DND-41 (cell line): ENCODE measurements at places on chromosomes 5 and 9.
A peak's percentile ranks its signal among the peaks of the same experiment; 100 is the strongest.

- DNase-seq: no peak
These were observed 11.8 kb downstream of the TMEM161B start for GRCh38 chr5:88256872-88257271.

GRCh38 chr5:178496642-178497041 lies 93.6 kb downstream of the COL23A1 start:
- no peak for DNase-seq

DNA sequence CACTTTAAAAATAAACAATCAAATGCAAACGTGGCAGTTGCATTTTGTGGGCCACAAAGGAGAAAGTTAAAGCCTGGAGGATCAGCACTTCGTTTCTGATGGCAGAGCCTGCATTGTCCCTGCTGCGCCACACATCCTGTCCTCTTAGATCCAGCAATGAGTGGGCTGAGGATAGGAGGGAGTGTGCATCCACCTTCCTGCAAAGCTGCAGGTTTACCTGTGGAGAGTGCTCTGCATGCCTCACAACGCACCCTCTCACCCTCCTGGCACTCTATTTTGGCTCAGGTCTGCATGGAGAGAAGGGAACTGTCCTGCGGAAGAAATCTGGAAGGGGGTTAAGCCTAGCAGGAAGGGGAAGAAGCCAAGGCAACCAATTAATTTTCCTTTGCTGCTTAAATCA lies 212.2 kb upstream of the SLC24A2 start:
- no peak for DNase-seq

- no peak for DNase-seq
These were observed 44.9 kb upstream of the LIFR start for GRCh38 chr5:38601133-38601862.

GRCh38 chr9:90423661-90424193 lies 218.9 kb downstream of the DIRAS2 start:
- no peak for DNase-seq

DNA sequence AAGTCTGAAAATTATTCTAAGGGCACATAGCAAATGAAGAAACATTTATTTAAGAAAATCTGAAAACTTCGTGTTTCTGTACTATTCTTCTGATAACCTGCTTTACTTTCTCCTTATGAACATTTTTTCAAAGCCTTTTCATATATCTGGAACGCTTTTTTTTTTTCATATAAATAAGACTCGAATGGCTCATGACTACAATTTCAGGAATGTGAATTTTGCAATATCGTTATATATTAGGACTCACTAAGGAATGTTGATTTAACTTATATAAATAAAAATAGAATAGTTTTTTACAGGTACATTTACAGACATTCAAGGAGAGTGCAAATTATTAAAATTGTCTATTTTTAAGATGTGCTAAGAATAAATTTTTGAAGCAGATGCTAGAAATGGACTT lies 42.9 kb downstream of the GPBP1 start:
- no peak for DNase-seq

- DNase-seq: no peak
These were observed 32.6 kb upstream of the LHX2 start for GRCh38 chr9:123978981-123979380.

- DNase-seq: no peak
These were observed 139.9 kb downstream of the PSAT1 start for GRCh38 chr9:78436873-78437272.

DNA sequence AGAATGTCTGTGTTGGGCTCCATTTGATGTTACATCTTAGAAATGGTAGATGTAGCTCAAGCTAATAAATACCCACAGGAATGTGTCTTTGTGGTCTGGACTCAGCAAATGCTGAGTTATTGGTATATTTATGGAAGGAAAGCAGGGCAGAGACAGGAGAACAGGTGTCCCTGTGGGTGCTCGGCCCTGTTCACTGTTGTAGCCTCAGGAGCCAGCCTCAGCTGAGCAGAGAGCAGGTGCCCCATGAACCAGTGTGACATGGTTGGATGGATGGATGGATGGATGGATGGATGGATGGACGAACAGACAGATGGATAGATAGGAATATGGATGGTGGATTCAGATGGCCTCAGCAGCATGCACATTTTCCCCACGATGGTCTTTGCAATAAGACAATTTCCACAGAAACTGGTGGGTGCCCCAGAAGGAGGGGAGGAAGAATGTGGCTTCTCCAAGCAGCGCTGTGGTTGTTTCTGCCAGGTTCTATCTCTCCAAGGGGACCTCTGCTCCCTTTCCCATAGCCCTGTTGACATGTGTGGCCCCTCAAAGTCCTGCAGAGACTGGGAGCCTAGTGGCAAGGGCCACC lies 8.2 kb upstream of the IRF1 start:
- DNase-seq: no peak

DNA sequence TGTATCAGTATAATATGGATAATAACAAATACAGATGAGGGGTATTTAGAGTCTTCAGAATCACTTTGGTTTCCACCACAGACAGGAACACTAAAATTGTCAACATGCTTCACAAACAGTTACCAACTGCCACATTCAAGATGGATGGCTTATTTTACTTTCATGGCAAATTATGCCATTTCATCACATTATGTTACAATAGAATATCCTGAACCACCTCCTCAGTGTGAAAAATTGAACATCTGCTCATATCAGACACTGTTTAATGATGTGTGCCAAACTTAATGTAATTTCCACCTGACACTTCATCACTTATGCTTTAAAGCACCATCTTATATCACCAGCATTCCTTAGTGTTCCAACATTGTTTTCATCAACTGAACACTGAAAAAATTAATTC lies 357.4 kb downstream of the KCNN2 start:
- no peak for DNase-seq

- DNase-seq: no peak
These were observed 193.0 kb downstream of the CD180 start for GRCh38 chr5:67003685-67003934.

GRCh38 chr5:112584781-112585180 lies 152.9 kb upstream of the APC start:
- no peak for DNase-seq

- peak; percentile 93 for DNase-seq
These were observed at the start of gene KDM4C for GRCh38 chr9:6757456-6758247. TSS of gene KDM4C (plus strand) at chr9:6757973. CDS start at chr9:6792989, 35,016 bp downstream.

GRCh38 chr5:69284203-69284602 lies 48.4 kb downstream of the CCDC125 start:
- DNase-seq: no peak

DNA sequence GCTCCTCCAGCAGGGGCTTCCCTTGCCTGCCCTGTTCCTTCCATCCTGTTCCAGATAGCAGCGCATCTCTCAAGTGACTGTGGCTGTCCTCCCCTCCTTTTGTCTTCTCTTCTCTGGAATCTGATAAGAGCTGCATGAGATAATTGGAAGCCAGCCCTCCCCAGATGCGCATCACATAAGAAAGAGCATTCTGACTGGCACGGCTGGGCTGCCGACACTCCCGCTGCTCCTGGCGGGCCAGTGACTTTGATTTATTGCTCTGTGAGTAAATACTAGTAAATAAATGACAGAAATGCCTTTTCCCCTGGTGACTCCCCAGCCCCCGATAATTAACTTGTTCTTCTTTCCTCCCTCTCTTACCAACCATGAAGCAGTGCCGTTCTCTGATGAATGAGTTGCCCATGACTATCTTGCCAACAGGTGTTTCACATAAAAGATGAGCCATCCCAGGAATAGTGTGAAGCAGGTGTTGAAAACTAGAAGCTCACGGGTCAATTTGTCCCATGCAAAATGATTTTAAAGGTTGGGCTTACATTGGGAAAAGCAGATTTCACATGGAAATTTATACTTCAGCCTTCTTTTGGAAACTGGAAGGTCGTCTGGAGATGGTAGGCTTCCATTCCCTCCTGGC lies 212.3 kb downstream of the ERCC6L2 start:
- no peak for DNase-seq

DNA sequence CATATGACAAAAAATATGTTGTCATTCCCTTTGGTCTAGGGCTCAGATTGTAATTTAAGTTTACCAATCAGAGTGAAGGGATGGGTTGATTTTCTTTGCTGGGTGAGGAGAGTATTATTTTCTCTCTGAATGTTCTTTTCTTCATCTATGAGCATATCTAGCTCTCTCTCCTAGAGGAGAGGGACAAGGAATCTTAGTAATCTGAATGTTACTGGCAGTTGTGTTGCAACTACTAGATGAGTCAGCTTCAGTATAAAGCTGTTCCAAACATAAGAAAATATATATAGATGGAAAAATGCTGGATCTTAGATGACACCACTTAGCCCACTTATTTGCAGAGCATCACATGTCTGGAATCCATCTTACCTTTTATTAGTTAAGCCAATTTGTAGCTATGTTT lies 259.3 kb downstream of the TUSC1 start:
- DNase-seq: no peak

DNA sequence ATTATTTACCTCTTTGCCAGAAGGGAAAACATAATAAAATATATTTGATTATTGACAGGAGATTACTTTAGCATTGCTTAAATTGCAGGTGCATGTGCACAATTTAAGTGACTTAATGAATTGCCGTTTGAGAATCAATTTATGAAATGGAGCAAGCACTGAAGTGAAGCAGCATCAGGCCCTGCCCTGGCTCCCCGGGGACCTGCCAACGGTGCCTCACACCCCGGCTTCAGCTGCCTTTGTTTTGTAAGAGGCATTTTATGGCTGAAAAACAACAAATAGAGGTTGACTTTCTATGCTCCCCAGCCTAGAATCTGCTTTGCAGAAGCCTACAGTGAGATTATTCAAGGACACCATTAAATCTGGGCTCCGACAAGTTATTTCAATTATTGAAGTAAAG lies 359.1 kb upstream of the IRX4 start:
- no peak for DNase-seq

DNA sequence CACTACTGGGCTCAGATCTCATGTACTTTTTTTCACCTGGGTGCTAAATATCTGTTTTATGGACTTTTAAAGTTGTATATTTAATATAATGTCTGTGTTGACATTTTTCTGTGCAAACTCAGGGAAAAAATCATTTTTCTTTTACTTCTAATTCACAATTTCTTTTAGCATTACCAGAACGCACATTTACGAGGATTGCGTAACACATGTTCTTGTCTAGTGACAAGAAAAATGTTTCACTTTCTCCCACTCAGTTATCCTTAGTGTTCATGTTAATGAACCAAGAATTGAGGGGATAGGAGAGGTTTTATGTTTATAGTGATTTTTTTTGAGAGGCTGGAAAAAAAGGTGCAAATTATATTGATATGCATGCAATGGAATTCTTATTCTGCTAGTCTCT lies 86.3 kb upstream of the PJA2 start:
- DNase-seq: no peak

GRCh38 chr5:56233230-56233629 lies at the start of gene ANKRD55:
TSS of gene ANKRD55 (minus strand) at chr5:56233330. CDS start at chr5:56232913, 417 bp downstream.
- no peak for DNase-seq

DNA sequence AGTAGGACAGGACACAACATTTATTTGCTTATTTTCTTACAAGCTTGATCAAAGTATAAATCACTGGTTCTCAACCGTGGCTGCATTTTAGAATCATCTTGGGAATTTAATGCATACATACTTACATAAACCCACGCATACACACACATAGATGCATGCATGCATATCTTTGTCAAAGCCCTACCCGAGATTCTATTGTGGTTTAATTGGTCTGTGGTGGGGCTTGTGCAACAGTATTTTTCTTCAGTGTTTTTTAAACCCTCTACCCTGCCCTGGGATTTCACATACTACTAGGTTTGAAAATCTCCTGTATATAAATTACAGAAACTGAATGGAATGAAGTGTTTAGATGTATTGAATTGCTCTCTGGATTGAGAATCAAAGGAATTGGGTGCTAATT lies 1166.2 kb downstream of the MAT2B start:
- no peak for DNase-seq

DNA sequence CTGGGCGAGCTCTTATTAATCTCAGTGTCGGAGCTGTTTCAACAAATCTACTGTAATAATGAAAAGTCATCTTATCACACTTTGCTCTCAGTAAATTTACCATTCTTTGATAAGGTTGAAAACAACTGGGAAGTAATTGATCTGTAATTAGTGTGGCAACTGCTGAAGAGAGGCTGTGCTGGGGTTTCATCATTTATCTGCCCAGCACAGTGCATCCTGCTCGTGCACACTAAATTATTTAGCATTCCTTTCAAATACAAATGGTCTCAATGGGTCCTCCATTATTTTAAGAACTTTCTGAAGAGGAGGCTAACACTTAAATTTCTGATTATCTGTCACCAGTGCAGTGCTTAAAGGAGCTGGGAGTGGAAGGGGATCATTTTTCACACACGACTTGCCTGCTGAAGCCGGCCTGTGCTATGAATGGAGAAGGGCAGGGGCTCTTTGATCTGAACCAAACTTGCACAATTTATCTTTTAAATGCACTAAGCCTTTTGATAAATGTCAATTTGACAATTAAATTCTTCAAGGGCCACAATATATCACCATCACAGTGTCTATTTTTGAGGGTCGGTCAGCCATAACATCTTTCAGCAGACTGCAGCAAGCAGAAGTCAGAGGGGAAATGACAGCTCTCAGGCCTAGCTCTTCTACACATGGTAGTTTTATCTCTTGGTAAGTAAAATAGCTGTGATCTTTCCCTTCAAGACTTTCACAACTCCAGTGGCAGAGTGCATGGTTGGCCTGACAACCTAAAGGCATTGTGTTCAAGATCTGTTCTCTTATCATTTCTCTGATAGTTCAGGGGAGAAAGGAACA lies 106.4 kb upstream of the EFNA5 start:
- DNase-seq: no peak

- no peak for DNase-seq
These were observed 654.4 kb upstream of the CDH6 start for GRCh38 chr5:30539004-30539634.

- peak; percentile 11 for DNase-seq
These were observed 148.0 kb downstream of the RORB start for GRCh38 chr9:74645007-74645639.

DNA sequence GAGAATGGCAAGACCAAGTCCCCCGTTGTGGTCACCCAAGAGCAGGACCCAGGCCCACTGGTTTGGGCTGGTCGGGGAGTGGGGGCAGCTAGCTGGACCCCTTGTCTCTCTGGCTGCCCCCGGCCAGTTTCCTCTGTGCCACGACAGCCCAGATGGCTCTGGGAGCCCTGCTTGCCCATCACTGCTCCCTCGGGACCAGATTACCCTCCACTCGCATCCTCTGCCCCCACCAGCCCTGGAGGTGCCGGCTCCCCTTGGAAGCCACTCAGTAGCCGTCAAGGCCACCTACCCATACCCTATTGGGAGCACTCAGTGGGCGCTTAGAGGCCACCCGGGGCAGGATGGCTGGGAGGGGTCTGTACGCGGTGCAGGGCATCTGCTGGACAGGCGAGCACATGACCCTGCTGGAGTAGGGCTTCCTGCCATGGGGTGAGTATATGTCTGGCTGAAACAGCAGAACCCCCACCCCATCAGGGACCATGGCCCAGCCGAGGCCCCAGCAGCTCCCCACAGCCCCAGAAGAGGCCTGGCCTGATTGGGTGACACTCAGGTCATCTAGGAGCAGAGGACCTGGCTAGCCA lies 70.0 kb downstream of the ZNF354C start:
- DNase-seq: no peak

GRCh38 chr9:4160249-4160648 lies 139.6 kb downstream of the GLIS3 start:
- no peak for DNase-seq

- peak; percentile 19 for DNase-seq
These were observed 100.7 kb downstream of the CDC42SE2 start for GRCh38 chr5:131364507-131365050.

- DNase-seq: no peak
These were observed 148.9 kb downstream of the GCNT1 start for GRCh38 chr9:76607730-76608436.

- DNase-seq: no peak
These were observed 122.4 kb upstream of the GAS1 start for GRCh38 chr9:87069690-87070089.

- no peak for DNase-seq
These were observed 12.0 kb downstream of the RAB14 start for GRCh38 chr9:121189660-121190059.
